ENCODE measurements at places on chromosomes 1 and 21. TPM values are rescaled to one million over a fixed set of nuclear protein-coding genes. Genes with fewer than 3 reads are reported as not detected.

XCL1 gene
- not detected for total RNA-seq

DNASE2B gene
- not detected for total RNA-seq

FAM151A gene
- total RNA-seq = 0.32 TPM

RAB42 gene
- total RNA-seq = 3.5 TPM

TMOD4 gene
- total RNA-seq = not detected

ESPN gene
- total RNA-seq = 1.0 TPM

SERINC2 gene
- total RNA-seq = 27.5 TPM

FMOD gene
- total RNA-seq = not detected

CSF3R gene
- not detected for total RNA-seq

FBXO28 gene
- total RNA-seq = 24.6 TPM

HAX1 gene
- 95.0 TPM for total RNA-seq

ODR4 gene
- 16.1 TPM for total RNA-seq

S100B gene
- total RNA-seq = not detected

ARHGAP30 gene
- 0.07 TPM for total RNA-seq

RBM8A gene
- total RNA-seq = 224 TPM

CAPN9 gene
- not detected for total RNA-seq

WNT4 gene
- 0.17 TPM for total RNA-seq

SMIM34 gene
- total RNA-seq = not detected

TLCD4 gene
- 12.1 TPM for total RNA-seq

IRF2BP2 gene
- total RNA-seq = 90.0 TPM

ICOSLG gene
- total RNA-seq = 2.9 TPM

ZNF695 gene
- 2.9 TPM for total RNA-seq

BARHL2 gene
- not detected for total RNA-seq

FALEC gene
- total RNA-seq = not detected

GJA9 gene
- total RNA-seq = not detected

RGS16 gene
- 0.40 TPM for total RNA-seq

C1orf53 gene
- total RNA-seq = 7.9 TPM

DISP3 gene
- 0.17 TPM for total RNA-seq

DNAJC6 gene
- 7.1 TPM for total RNA-seq

NTMT2 gene
- total RNA-seq = not detected

SLC45A1 gene
- total RNA-seq = 10.3 TPM

FABP3 gene
- not detected for total RNA-seq

USF1 gene
- 44.7 TPM for total RNA-seq

TBX19 gene
- 0.35 TPM for total RNA-seq

WNT3A gene
- total RNA-seq = not detected

SH2D2A gene
- 4.2 TPM for total RNA-seq

UTS2 gene
- not detected for total RNA-seq

TNFRSF9 gene
- 3.2 TPM for total RNA-seq

DYNLT5 gene
- not detected for total RNA-seq

PPFIA4 gene
- total RNA-seq = 0.32 TPM

LCE6A gene
- not detected for total RNA-seq

OR2M2 gene
- not detected for total RNA-seq

PODN gene
- total RNA-seq = not detected

HTR6 gene
- total RNA-seq = 0.15 TPM

PDPN gene
- not detected for total RNA-seq

C8B gene
- not detected for total RNA-seq

CYB561D1 gene
- 5.0 TPM for total RNA-seq

TCP10L gene
- 0.95 TPM for total RNA-seq

NBPF6 gene
- not detected for total RNA-seq

NPHS2 gene
- total RNA-seq = not detected

PTPN22 gene
- not detected for total RNA-seq

TFF2 gene
- total RNA-seq = not detected

BEND5 gene
- not detected for total RNA-seq

C8A gene
- total RNA-seq = not detected

MROH7 gene
- total RNA-seq = not detected

PLA2G2C gene
- not detected for total RNA-seq

SLAMF7 gene
- 1.7 TPM for total RNA-seq

SLC16A4 gene
- total RNA-seq = 37.3 TPM

All from A549 treated with Mapracorat at 1 μM for 4 hours (cell line).